Pancreas (tissue), 10 donors: ENCODE measurements at places on chromosomes 4 and X. TPM values are rescaled to one million over a fixed set of nuclear protein-coding genes. Genes with fewer than 3 reads are reported as not detected.

The TMPRSS11A gene
- not detected for total RNA-seq

The SOD3 gene
- 34.9 TPM for total RNA-seq

The FGD1 gene
- total RNA-seq = 1.7 TPM

The COMMD8 gene
- total RNA-seq = 6.7 TPM

The ADAMTS3 gene
- 0.32 TPM for total RNA-seq

The CFI gene
- 84.9 TPM for total RNA-seq

The NELFA gene
- 16.6 TPM for total RNA-seq

The H2BW2 gene
- not detected for total RNA-seq
